ENCODE measurements at places on chromosomes 3 and 15.

DNA sequence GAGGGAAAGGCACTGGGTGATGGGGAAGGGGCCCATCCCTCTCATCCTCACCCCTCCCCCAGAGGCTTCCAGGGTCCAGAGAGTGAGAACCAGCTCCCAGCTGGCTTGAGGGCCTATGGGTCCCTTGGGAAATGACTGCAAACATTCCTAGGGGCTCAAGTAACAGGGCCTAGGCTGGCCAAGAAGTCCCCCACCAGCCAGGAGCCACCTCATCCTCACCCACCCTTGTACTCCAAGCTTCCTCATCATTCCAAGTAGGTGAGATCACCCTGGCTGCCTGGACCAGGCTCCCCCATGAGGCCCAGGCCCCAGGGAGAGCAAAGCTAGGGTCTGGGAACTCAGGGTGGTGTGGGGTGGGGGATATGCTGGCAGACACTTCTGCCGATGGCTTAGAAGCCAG, 14.8 kb downstream of the LOXL1 start:
- H3K4me1 ChIP-seq = peaks cover 66% of the 10 kb centered on the region
- no peaks in the 10 kb centered on the region for H3K27me3 ChIP-seq
- H3K27ac ChIP-seq = peak overlapping the region; percentile 41

- no peaks in the 10 kb centered on the region for H3K27me3 ChIP-seq
- H3K4me3 ChIP-seq = no peak overlapping the region
- H3K36me3 ChIP-seq = peaks cover 16% of the 10 kb centered on the region
- H3K4me1 ChIP-seq = peaks cover 54% of the 10 kb centered on the region
- peak overlapping the region; percentile 34 for H3K27ac ChIP-seq
Measured at GRCh38 chr3:45604066-45604465, 9.5 kb downstream of the LIMD1 start.

GRCh38 chr3:43249405-43249804, 36.9 kb upstream of the SNRK start:
- H3K36me3 ChIP-seq = no peaks in the 10 kb centered on the region
- no peak overlapping the region for H3K27ac ChIP-seq
- H3K4me3 ChIP-seq = no peak overlapping the region
- H3K4me1 ChIP-seq = peaks cover 31% of the 10 kb centered on the region
- no peak for ATAC-seq

DNA sequence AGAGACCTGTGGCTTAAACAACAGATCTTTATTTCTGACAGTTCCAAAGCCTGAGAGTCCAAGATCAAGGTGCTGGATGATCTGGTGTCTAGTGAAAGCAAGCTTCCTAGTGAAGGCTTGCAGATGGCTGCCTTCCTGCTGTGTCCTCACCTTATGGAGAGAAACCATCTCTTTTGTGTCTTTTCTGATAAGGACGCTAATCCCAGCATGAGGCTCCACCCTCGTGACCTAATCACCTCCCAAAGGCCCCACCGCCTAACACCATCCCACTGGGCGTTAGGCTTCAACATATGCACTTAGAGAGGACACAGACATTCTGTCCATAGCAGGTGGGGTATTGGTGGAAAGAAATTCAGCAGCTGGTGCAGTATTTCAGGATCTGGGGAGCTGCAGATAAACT, 19.8 kb upstream of the LYSMD4 start:
- no peak for ATAC-seq
- H3K4me3 ChIP-seq = no peak overlapping the region
- no peaks in the 10 kb centered on the region for H3K36me3 ChIP-seq
- H3K4me1 ChIP-seq = peaks cover 6% of the 10 kb centered on the region
- H3K27me3 ChIP-seq = no peaks in the 10 kb centered on the region
- no peak overlapping the region for H3K27ac ChIP-seq

GRCh38 chr15:38297623-38298388, 45.2 kb downstream of the SPRED1 start:
- no peak overlapping the region for H3K4me3 ChIP-seq
- H3K36me3 ChIP-seq = no peaks in the 10 kb centered on the region
- peaks cover 9% of the 10 kb centered on the region for H3K4me1 ChIP-seq

- H3K27ac ChIP-seq = no peak overlapping the region
- no peak overlapping the region for H3K4me3 ChIP-seq
- ATAC-seq = no peak
- no peaks in the 10 kb centered on the region for H3K27me3 ChIP-seq
Measured at GRCh38 chr15:61935493-61935892, 124.8 kb downstream of the VPS13C start.

DNA sequence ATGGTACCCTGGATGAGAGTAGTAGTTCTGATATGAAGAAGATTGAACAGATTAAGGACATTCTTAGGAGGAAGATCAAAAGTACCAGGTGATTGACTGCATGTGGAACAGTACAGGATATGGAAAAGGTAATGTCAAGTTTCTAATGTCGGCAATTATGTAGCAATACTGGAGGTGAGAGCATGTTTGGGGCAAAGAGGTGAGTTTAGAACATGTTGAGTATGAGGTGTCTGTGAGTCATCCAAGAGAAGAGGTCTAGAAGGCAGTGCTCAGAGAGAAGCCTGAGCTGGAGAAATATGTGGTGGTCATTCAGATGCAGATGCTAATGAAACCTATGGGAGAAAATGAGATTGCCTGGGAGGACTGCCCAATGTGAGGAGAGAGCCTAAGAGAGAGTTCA, 305.6 kb downstream of the ZBTB20 start:
- H3K4me3 ChIP-seq = no peak overlapping the region
- H3K27me3 ChIP-seq = no peaks in the 10 kb centered on the region
- no peak overlapping the region for H3K27ac ChIP-seq

Measured in gastroesophageal sphincter (tissue), 4 donors.